ENCODE measurements at places on chromosomes 11 and 22. TPM values are rescaled to one million over a fixed set of nuclear protein-coding genes. Genes with fewer than 3 reads are reported as not detected.

Gene CDK2AP2
- 12.5 TPM for total RNA-seq

Gene FGF3
- not detected for total RNA-seq

Gene KRTAP5-7
- total RNA-seq = not detected

Gene PRAME
- 0.37 TPM for total RNA-seq

Gene KCNQ1
- not detected for total RNA-seq

Gene CCDC188
- 0.37 TPM for total RNA-seq

Gene CLDN5
- not detected for total RNA-seq

Gene OLFML1
- 10.7 TPM for total RNA-seq

Gene PGA3
- 0.73 TPM for total RNA-seq

Gene MIOX
- not detected for total RNA-seq

Gene TMPRSS5
- total RNA-seq = not detected

Gene TMEM191C
- 0.78 TPM for total RNA-seq

Gene OR6A2
- total RNA-seq = 0.59 TPM

Gene MAJIN
- not detected for total RNA-seq

Gene OR51I2
- total RNA-seq = not detected

Gene MPZL3
- 0.37 TPM for total RNA-seq

Gene FXYD6
- total RNA-seq = not detected

Gene INS
- not detected for total RNA-seq

Gene CASP1
- 9.9 TPM for total RNA-seq

Gene EHF
- total RNA-seq = not detected

Gene MMP3
- 64.3 TPM for total RNA-seq

Gene ZNRF3
- 5.9 TPM for total RNA-seq

Gene KRTAP5-2
- total RNA-seq = not detected

Gene KCTD14
- 1.5 TPM for total RNA-seq

Gene TMEM86A
- 0.78 TPM for total RNA-seq

Gene OR52N4
- not detected for total RNA-seq

All from subcutaneous preadipocyte (primary cell).